ENCODE measurements at places on chromosomes 7 and 10. TPM values are rescaled to one million over a fixed set of nuclear protein-coding genes. Genes with fewer than 3 reads are reported as not detected.

DNA sequence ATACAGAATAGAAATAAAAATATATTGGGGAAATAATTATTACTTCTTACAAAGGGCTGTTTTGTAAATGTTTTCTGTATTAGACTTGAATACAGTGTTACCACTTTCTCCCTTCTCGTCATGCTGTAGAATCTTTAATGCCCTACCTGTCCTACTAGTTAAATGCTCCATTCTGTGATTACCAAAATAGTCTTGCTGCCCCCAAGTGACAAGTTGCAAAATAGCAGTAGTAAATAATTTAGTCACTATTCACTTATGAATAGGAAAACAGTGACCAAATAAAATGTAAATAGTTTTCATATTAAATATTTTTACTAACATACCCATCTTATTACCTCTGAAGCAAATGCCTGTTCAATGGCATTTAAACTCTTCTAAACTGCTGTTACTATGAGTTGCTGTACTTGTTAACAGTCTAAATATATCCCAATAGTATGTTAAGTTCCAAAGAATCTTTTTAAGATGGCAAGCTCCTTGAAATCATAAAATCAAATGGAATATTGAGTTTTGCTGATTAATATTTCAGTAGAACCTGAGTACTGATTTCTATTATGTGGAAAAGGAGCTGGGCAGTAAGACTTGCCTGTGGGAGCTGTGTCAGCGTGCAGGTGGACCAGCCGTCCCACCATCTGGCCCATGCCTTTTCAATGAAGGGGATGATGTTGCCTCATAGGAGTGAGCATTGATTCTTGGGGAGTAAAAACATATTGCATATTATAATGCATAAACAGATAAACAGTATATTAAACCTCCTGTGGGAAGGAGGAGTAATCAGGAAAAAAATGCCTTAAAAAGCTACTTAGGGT is 18.1 kb upstream of the OIT3 start:
- no peak for DNase-seq

DNA sequence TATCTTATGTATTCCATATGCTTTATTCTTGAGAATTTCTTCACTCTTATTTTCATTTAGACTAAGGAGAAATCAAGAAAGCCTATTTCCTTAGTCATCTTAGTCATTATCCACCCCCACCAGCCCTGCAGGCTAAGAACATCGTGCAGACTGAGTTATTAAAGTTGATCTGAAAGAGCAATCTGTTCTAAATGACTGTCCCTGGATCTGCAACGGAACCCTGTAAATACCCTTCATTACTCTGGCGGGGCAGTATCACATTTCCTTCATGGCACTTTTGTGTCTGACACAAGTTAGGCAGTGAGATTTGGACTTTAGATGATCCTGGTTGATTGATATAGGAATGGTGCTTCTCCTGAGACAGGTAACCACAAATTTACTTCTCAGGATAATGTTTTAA is 3.5 kb upstream of the MYPN start:
- no peak for DNase-seq

DNA sequence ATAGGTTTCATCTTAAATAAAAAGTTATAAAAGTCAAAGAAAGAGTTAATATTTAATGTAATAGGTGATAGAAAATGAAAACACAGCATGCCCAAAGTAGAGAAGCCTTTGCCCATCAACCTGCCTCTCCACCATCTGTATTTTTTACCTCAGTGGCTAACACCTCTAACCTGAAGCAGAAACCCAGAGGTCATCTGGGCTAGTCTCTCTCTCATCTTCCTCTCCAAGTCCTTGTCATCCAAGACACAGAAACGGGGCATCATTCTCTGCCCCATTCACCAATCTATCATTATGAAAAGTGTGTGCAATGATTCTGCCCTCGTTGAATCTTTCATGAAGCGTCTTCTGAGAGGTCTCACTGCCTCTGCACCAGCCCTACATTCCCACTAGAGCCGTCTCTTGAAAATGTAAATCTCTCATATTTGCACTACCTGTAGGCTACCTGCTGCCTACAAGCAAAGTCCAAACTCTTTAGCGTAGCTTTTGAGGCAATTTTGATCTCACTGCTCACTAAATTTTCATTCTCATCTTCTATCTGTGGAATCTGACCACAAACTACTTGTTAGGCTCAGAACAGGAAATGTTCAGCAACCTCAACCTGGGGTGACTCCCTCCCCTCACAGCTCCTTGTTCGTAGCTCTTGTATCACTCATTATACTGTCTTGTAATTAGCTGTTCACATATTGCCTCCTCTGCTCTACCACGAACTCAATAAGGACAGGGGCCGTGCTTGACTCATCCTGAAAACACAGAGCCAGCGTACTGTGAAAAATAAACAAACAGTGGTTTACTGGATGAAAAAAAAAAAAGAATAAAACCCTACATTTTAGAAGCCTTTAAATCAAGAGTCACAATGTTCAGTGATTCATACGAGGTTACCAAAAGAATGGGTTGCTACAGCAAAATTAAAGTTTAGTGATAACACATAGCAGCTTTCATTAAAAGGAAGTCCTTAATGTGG is 83.1 kb downstream of the CTNNA3 start:
- peak; percentile 84 for DNase-seq

- DNase-seq: no peak
These were observed 76.2 kb downstream of the CDH23 start for GRCh38 chr10:71472912-71473311.

- DNase-seq: no peak
These were observed 473.7 kb downstream of the TYW1 start for GRCh38 chr7:67470256-67470751.

GRCh38 chr7:44637788-44638594 is 31.6 kb downstream of the OGDH start:
- DNase-seq: peak; percentile 87

- DNase-seq: no peak
These were observed 18.3 kb upstream of the CDK6 start for GRCh38 chr7:92854501-92855238.

DNA sequence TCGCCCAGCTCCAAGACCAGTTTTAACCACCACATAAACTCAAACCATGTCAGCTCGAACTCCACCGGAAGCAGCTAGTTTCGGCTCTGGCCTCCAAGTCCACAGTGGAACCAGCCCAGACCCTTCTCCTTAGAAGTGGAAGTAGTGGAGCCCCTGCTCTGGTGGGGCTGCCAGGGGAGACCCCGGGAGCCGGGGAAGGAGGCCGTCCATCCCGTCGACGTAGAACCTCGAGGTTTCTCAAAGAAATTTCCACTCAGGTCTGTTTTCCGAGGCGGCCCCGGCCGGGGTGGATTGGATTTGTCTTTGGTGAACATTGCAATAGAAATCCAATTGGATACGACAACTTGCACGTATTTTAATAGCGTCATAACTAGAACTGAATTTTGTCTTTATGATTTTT is 87.5 kb downstream of the RGS10 start:
- DNase-seq: no peak

- DNase-seq: no peak
These were observed 22.8 kb downstream of the PWWP2B start for GRCh38 chr10:132419538-132420468.

- DNase-seq: no peak
These were observed 47.0 kb upstream of the EPC1 start for GRCh38 chr10:32393911-32394310.

- peak; percentile 24 for DNase-seq
These were observed 30.0 kb downstream of the NET1 start for GRCh38 chr10:5442065-5442989.

- DNase-seq: no peak
These were observed 51.3 kb downstream of the AOC1 start for GRCh38 chr7:150903606-150904005.

GRCh38 chr10:132698761-132699391 is 87.1 kb downstream of the NKX6-2 start:
- DNase-seq: no peak

DNA sequence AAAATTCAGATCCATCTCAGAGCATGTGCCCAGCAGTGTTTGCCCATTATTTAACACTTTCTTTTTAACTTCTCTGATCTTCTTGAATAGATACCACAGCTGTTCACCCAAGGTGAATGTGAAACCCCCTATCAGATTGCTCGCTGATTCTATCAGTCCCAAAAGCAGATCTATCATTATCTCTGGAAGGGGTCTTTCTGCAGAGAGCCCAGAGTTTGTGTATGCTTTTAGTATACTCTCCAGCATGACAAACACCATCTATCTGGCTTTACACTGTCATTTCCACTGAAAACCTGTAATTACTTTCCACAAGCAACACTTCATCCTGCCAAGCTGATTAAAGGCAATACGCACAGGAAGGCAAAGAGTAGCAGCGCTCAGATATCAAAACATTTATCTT is 168.2 kb downstream of the CACNA2D1 start:
- no peak for DNase-seq

DNA sequence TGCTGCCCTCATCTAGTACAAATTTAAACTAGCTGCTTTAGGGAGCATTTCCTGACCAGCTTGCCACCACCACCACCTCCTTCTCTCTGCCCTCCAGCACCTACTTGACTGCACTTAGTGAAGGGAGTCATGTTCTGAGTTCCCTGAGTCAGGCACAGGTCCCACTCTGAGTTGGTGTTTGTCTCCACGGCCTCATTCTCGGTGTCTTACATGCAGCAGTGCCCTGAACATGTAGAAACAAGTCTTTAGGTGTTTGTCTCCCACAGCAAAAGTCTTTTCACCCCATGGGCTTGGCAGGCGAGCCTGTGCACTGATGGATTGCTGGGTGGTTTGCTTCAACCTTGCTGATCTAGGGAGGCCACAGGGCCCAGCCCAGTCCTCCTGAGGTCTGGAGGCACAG is 16.9 kb downstream of the TSPAN14 start:
- peak; percentile 37 for DNase-seq

DNA sequence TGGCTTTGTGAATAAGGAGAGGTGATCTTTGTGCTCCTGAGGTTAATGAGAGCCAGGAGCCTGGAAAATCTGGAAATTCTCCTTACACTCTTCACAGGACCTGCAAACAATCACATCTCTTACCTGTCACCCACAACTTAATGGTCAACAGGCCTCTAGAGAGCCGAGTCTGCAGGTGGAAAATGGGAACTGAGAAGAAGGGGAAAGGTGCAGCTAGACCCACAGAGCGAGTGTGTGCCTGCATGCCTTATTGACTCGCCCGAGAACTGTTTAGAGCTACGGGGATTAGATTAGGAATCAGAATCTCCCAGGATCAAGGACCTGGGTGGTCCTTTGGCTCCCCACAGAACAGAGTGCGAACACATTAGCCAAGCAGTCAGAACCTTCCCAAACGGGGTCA is 329.6 kb downstream of the PTEN start:
- no peak for DNase-seq

DNA sequence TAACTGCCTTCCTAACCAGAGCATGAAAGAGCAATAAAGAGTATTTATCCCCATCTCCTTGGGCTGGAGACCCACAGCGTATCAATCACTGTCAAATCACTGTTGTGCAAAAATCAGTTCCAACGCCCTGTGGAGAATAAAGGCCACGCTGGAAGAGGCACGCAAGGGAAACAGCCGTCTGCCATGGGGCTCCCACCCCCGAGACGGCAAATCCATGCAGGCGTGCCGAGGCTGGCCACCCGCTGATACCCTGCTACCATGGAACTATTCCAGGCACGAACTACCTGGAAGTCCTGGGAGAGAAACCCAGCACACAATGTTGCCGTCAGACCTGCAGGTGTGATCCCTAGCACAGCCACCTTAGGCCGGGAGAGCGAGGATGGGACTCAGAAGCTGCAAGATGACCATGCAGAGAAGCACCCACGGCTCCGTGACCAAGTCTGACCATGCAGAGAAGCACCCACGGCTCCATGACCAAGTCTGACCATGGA is 185.3 kb downstream of the DIP2C start:
- no peak for DNase-seq

DNA sequence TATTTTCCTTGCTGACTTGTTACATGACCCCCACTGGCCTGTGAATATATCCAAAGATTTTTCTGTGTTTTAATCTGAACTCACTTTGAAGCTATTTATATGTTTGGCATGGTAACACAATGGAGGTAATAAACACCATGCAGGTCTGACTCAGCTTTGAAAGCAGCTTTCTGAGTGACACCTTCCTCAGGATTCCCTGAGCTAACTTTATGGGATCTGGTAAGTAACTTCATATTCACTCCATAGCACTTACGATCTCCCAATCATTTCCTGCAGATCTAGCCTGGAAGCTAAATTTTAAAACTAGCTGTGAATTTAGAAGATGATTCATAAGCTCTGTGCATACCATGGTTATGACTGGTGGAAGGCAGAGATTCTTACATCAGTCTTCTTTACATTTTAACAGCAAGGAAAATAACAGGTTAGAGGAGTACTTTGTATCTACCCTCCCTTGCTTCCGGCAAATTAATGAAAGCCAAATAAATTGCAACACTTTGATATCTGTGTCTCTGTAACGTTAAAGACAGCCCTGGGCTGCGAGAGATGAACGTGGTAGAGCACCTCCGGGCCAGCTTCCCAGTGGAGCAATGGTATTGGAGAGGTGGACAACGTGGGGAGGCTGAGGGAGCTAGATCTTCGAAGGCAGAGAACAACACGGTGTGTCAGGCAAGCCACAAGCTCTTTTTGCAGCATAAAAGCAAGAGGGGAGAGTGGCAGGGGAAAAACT is 170.2 kb upstream of the KLF14 start:
- DNase-seq: no peak

GRCh38 chr7:23228412-23228811 is 18.2 kb upstream of the GPNMB start:
- DNase-seq: no peak

Gene WDR86
- total RNA-seq: 0.50 TPM

Gene IPMK
- total RNA-seq: 7.0 TPM

Gene STEAP1B
- 0.30 TPM for total RNA-seq

Gene GPR85
- not detected for total RNA-seq

Gene OR2A5
- not detected for total RNA-seq

Gene MCM10
- 42.9 TPM for total RNA-seq

Gene SFTPA1
- total RNA-seq: not detected

Measured in activated CD4-positive, alpha-beta memory T cell treated with anti-CD3 and anti-CD28 coated beads, Interleukin-2, amount 10 ng/mL, durations not matched to agents 7 days and 5 days (primary cell).